SIG-M5 (cell line): ENCODE measurements at places on chromosomes 7 and 10.

- no peak for DNase-seq
These were observed 50.6 kb downstream of the PNLIPRP2 start for GRCh38 chr10:116671274-116671926.

DNA sequence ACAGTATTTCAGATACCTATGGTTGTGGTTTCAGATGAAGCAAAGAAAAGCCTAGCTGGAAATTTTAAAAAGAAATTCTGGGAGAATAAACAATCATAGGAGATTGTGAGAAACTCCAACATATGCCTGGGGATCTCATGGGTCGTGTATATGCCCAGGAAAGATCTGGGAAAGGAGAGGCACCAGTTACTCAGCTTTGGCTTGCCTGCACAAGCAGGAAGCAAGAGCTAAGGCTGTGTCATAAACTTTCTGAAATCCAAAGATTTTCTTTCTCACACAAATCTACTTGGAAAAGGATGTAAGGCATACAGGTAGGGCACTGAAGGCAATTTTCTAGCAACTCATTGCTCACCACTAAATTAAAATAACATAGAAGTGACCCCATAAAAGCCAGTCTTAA, 373.6 kb downstream of the CDC14C start:
- DNase-seq = no peak

GRCh38 chr10:106252541-106252940, 912.0 kb downstream of the SORCS1 start:
- DNase-seq = no peak

DNA sequence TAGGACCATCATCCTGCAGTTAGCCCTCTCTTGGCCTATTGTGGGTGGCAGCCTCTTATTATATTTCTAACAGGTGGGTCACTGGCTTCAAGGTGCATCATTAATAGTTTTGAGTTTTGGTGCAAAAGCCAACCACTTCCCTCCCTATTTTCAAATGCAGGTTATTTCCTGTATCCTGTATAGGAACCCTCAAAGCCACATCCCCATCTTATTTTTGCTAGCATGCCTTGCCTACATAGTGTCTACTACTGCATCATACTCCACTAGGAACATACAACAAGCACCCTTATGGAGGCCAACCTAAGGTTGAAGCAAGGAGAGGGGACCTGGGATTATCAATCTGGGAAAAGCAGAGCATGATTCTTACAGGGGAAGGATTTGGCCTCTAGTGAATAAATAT, 264.4 kb downstream of the BBS9 start:
- DNase-seq = no peak

GRCh38 chr10:27490807-27491206, 13.3 kb upstream of the RAB18 start:
- no peak for DNase-seq

GRCh38 chr10:101354328-101355071, 535 bp downstream of the BTRC start:
- DNase-seq = no peak

GRCh38 chr10:13067431-13067830, 32.5 kb upstream of the OPTN start:
- no peak for DNase-seq

GRCh38 chr10:49700997-49701396, 21.5 kb downstream of the C10orf53 start:
- DNase-seq = no peak

- no peak for DNase-seq
These were observed 29.7 kb downstream of the EBF3 start for GRCh38 chr10:129934196-129934925.

DNA sequence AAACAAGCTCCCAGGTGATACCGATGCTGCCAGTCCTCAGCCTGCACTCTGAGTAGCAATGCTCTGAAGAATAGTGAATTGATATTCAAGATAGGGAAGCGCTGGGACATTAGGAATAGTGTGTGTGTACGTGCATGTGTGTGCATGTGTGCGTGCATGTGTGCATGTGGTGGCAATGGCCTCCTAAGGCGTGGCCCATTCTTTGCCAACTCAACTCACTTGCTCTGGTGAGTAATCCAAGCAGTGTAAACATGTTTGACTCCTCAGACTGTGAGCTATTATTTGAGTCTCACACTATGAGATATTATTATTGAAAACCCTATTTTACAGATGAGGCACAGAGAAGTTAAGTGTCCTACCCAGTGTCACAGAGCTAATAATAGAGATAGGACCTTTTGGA, 186.6 kb downstream of the RAB11FIP2 start:
- no peak for DNase-seq

- no peak for DNase-seq
These were observed 985.1 kb downstream of the SORCS1 start for GRCh38 chr10:106179430-106179829.

GRCh38 chr7:75879771-75880184, 944 bp downstream of the RHBDD2 start:
- no peak for DNase-seq

GRCh38 chr7:2603044-2603965, 28.5 kb upstream of the TTYH3 start:
- DNase-seq = no peak

DNA sequence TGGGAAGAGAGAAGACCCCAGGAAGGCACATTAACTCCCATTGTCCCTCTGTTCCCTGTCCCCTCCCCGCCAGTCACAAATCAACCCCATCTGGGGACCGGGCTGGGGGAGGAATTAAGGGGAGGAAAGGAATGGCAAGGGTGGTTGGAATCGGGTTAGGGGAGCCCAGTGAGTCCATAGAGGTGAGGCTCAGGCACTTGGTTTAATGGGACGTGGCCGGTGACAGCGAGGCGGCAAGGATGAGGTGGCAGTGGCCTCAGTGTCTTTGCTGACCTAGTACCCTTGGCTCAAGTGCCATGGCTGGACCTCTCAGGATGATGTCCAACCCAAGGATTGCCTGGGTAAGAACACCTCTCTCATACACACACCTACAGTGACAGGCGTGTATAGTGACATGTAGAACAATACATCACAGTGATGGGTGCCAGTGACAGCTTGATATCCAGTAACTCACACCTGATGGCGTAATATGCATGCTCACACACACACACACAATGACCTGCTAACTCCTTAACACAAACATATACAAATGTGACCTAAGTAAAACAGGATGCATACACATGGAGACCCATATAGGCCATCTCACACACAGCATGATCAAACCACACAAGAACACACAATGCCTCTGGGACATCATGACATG, 12.3 kb downstream of the KCNIP2 start:
- DNase-seq = no peak

DNA sequence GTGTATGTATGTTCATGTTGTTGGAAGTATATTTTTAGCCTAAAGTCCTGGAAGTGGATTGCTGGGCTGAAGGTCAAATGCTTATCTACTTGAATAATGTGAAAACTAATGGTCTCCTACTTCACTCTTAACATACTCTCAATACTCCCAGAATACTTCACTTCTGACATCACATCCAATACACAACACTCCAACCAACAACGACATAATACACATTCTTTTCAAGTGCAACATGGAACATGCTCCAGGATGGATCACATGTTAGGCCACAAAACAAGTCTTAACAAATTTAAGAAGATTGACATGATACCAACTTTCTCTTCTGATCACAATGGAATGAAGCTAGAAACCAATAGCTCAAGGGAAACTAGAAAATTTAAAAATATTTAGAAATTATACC, 126.9 kb upstream of the ADCY1 start:
- DNase-seq = no peak

- no peak for DNase-seq
These were observed 302.7 kb downstream of the RPS24 start for GRCh38 chr10:78336402-78336791.

GRCh38 chr10:306007-306674, 170.9 kb downstream of the ZMYND11 start:
- no peak for DNase-seq

DNA sequence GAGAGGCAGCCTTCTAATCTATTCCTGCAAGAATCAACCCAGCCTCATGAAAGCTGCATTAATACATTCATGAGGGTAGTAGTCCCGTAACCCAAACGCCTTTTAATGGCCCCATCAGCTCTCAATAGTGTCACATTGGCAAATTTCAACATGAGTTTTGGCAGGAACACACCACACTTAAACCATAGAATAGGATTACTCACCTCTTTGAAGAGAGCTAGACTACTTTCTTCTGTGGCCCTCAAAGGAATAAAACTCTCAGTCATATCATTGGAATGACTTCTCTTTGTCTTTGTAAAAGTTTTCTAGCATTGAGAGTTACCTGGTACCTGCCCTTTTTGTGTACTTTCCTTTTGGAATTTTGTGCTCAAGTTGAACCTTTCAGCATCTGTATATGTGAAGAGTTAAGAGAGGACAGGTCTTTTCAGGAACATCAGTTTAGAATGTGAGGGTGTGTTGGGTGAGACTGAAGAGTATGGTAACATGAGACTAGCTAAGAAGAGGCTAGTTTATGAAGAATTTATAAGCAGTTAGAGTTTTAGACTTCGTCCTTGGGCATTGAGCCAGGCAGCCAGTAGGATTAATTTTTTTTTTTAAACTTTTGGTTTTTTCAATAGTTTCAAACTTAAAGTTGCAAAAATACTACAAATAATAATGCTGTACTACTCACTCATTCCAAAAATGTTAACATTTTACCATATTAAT, 92.6 kb downstream of the MLLT10 start:
- DNase-seq = no peak

DNA sequence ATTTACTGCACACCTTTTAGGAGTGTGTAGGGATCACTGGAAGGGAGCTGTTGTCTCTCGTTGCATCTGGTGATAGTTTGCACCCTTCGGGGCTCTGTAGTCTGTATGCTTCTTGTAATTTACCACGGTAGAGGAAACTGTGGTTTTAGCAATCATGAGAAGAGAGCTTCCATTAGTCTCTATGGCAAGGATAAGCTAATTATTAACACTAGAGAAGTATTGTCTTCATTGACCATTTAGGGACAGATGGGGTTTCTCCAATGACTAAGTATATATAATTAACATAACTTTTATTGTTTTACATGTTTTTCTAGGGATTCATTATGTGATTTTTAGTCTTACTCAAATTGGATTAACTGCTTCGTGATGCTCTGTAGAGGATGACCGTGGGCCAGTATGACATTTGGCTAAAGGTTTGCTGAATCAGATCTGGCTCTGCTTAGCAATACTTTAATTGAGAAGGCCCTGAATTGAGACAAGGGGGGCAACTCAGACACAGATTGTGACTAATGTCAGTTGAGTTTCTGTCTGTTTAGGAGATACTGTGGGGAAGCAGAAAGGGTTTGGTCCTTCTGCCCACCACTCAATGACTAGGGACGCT, 8.7 kb downstream of the SLC18A2 start:
- no peak for DNase-seq

DNA sequence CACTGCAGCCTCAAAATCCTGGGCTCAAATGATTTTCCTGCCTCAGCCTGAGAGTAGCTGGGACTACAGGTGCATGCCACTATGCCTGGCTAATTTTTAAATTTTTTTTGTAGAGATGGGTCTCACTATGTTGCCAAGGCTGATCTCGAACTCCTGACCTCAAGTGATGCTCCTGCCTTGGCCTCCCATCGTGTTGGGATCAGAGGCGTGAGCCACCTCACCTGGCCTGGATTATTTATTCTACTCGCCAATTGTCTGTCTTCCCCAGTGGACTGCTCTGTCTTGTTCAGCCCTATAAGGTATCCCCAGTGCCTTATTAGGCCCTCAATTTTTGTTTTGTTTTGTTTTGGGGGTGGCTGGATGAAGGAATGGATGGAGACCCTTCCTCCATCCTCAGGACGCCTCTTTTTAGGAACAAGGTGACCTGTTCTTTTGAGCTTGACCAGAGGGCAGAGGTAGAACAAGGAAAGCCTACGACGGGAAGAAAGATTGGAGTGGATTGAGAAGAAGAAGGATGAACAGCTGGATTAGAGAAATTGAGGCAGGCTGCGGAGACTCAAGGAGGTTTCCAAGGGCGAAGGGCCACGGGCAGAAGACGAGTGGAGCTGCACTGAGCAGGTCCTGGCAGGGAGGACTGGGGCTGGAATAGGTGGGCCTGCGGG, 541 bp upstream of the DENND10 start:
- DNase-seq = no peak

- no peak for DNase-seq
These were observed 444.4 kb downstream of the GATA3 start for GRCh38 chr10:8498881-8499280.

DNA sequence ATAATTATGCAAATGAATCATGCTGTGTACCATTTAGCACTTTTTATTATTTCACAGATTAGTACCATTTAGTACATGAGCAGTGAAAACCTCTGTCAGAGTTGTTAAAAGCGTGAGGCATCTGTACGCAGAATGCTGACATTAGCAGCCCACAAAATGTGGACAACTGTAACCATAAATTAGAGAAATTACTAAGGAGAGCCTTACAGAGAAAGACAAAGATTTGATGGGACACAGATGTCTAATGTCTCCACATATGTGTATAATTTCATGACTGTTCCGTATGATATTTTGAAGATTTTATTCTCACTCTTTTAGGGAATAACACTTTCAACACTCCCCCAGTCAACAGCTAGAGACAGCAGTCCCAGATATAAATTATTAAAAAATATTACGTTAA, 414.0 kb upstream of the ANKRD30A start:
- DNase-seq = no peak

- no peak for DNase-seq
These were observed 485.1 kb upstream of the KLF6 start for GRCh38 chr10:4270116-4270515.

GRCh38 chr10:42476101-42476500, 162.3 kb downstream of the ZNF33B start:
- DNase-seq = no peak

- DNase-seq = no peak
These were observed 15.1 kb upstream of the TTYH3 start for GRCh38 chr7:2616387-2617324.

DNA sequence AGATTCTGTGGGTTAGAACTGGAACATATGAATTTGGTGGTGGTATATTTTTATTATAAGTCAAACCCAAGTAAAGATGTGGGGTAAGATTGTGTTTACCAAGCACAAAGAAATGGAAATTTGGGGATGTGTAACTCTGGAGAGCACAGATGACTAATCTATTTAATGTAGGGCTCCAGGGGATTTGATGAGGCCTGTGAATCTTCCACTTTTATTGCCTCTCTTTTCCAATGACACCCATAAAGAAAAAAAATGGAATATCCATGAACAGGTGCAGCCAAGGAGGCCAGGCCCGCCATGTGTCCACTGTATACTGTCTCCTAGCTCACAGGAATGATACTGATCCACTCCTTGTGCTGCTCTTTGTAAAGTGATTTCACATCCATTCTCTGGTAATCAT, 2.8 kb downstream of the SRGN start:
- DNase-seq = no peak

- no peak for DNase-seq
These were observed 19.1 kb upstream of the SOSTDC1 start for GRCh38 chr7:16484453-16485158.

DNA sequence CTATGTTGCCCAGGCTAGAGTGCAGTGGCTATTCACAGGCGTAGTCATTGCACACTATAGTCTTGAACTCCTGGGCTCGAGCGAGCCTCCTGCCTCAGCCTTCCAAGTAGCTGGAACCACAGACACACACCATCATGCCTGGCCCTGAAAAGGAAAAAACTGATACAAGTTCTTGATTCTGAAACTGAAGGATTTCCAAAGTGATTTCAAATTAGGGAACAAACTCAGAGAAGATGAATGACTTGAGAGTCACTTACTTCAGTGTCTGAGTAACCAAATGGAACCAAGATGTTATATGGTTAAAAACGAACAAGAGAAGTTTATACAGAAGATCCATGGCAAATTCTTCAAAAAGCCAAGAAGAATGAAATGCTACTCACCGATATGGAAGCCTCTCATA, 14.4 kb downstream of the CWF19L1 start:
- no peak for DNase-seq

GRCh38 chr7:121558288-121558687, 162.2 kb upstream of the FAM3C start:
- no peak for DNase-seq
